Stimulated activated CD4-positive, alpha-beta T cell treated with anti-CD3 and anti-CD28 coated beads, Interleukin-4, amount 100 ng/mL, for 24 hours (primary cell): ENCODE measurements at places on chromosomes 16 and 17.

DNA sequence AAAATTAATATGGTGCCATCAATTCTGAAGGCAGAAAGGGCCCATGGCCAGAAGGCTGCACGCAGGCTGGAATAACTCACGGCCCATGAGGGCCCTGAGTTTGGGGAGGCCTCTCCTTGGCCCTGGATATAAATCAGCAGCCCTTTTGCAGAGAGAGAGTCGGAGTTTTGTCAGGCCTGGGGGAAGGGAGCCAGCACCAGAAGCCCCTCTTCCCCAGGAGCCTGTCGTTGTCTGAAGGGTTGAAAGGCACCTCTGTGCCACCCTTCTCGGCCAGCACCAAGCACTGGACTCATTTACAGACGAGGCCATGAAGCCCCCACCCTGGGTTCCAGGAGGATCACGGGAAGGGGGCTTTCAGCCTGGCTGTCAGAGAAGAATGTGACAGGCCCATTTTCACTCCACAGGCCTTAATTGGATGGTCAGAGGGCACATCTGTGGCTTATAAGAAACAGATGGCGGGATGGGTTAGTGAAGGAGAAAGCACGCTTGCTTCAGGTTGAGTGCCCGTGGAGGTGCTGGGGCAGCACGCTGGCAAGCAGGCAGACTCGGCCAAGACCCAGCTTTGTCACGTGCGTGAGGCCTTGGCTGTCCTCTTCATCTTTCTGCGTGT, 140.6 kb downstream of the CLEC16A start:
- no peak for DNase-seq

DNA sequence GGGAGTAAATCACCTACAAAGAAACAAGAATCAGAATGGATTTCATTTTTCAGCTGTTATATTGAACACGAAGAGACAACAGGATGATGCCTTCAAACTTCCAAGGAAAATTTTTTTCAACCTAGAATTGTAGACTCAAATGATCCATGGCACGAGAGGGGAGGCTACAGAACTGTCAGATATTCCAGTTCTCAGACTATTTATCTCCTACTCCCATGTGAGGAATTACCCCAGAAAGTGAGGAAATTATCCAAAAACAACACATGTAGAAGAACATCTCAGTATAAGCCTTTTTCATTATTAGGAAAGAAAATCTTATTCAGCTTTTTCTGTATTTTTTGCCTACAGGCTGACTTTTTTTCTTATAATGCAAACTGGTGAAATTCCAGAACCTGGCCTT, 5.5 kb upstream of the ASGR2 start:
- DNase-seq: no peak

GRCh38 chr17:34850023-34850422, 111.2 kb downstream of the CCT6B start:
- DNase-seq: no peak

DNA sequence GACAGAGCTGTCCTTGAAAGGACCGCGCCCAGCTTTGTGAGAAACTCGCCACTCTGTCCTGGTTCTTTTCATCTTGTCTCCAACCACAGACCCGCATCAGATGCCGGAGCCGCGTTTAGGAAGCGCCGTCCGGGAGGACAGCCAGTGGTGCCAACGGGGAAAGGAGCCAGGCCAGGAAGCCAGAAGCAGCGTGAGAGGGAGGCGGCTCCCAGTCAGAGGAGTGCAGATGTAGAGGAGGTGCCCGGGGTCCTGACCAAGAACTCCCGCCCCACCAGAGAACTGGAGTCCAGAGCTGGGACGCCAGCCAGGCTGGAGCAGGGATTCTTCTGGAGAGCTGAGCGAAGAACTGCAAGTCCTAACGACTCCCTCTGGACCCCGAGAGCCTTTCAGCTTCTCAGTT, 49.3 kb upstream of the TNRC6C start:
- DNase-seq: no peak

GRCh38 chr17:15963670-15964110, 18.8 kb downstream of the ADORA2B start:
- no peak for DNase-seq

- no peak for DNase-seq
Observed at GRCh38 chr17:73528679-73529078, 115.6 kb downstream of the SDK2 start.

GRCh38 chr17:50060951-50061712, 5.2 kb downstream of the ITGA3 start:
- no peak for DNase-seq

GRCh38 chr17:21389394-21389793, 13.2 kb downstream of the KCNJ12 start:
- DNase-seq: no peak
